ENCODE measurements at places on chromosomes 11 and 22. TPM values are rescaled to one million over a fixed set of nuclear protein-coding genes. Genes with fewer than 3 reads are reported as not detected.
A peak's percentile ranks its signal among the peaks of the same experiment; 100 is the strongest.

The LBHD1 gene
- 12.3 TPM for total RNA-seq

The POU2AF1 gene
- total RNA-seq: 3.7 TPM

The TMPRSS4 gene
- 309 TPM for total RNA-seq

DNA sequence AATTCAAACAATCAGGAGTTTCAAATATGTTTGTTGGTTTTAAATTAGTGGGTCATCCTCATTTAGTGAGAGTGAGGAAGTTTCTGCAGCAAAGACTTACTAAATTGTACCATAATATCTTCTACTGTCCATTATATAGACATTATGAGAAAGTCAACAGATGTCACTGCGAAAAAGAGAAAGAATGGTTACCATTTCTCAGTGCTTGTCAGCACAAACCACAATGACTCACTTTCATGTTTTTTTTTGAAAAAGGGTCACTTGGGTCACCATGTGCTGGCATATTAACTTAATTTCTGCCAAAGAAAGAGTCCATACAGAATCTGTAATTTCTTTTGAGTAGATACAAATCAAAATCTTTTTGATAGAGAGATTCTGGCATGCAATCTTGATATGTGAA lies 924.6 kb upstream of the FAT3 start:
- DNase-seq: no peak

DNA sequence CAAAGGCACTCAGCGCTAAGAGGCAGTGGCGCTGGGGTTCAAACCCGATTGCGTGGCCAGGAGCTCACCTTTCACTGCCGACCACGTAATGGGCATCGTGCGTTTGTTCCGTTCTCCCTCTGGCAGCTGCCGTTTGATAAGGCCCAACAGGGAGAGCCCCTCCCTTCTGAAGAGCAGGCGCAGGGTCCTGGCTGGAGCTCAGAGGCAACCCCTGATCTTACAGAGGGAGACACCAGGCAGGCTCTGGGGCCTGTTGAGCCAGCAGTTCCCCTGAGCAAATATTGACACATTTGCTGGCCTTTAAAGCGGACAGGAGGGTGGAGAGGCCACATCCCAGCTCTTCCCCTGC lies 11.7 kb upstream of the C1QTNF6 start:
- DNase-seq: peak; percentile 70

The SYT7 gene
- 28.4 TPM for total RNA-seq

The INSC gene
- total RNA-seq: 1.6 TPM

DNA sequence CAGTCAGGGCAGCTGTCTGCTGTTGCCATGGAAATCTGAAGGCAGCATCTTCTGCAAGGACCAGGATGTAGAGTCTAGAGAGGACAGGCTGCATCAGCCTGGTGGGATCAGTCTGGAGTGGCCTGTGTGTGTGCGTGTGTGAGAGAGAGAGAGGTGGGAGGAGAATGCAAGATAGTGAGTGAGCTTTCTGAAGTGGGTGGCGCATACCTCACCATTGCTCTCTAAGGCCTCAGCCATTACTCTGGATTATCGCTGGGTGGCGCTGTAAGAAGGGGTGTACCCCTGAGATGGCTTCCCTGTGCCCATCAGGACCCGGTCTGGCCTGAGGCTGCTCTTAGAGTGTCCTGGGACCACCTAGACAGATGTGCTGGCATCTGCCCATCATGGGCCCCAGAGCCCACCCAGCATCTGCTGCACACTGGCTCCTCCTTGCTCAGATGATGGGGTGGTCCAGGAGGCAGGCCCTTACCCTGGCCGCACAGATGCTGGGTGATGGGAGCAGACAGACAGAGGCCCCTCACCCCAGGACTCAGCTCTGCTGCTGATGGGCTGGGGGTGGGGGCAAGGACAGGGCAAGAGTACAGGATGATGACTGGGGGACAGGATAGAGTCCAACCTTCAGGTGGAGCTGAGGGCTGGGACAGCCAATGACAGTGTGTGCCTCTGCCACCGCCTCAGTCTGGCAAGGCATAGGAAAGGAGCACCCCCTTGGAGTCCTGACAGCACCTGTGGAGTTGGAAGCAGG lies 25.7 kb upstream of the TUB start:
- DNase-seq: no peak

The IL17REL gene
- 0.11 TPM for total RNA-seq

The IL10RA gene
- total RNA-seq: 9.8 TPM

The MS4A6A gene
- total RNA-seq: 10.5 TPM

- DNase-seq: no peak
Observed at GRCh38 chr11:96052921-96053651, 129.2 kb upstream of the MTMR2 start.

- no peak for DNase-seq
Observed at GRCh38 chr22:49568751-49569285, 258.9 kb downstream of the BRD1 start.

The MUC5AC gene
- 0.20 TPM for total RNA-seq

GRCh38 chr11:2240834-2241233 lies 29.6 kb downstream of the ASCL2 start:
- no peak for DNase-seq

- no peak for DNase-seq
Observed at GRCh38 chr11:79600711-79601110, 159.9 kb upstream of the TENM4 start.

DNA sequence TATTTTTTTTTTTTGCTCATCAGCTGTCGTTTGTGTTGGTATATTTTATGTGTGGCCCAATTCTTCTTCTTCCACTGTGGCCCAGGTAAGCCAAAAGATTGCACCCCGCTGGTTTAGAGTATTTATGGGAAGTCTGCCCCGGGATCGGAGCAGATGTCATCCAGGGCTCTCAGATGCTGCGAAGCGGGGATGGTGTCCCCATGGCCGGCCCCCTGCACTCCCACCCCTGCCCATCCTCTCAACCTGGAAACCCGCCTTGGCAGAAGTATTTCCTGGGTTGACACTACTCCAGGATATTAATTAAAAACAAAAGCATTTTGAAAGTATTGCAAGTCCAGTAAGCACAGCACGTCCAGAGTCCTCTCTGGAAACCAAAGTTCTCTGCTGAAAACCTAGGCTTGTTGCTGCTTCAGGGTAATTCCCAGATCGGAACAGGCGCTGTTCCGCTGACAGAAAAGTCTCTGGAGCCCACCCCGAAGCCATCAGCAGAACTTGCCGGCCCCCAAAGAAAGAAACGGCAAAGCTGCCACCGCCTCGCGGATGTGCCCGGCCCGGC lies 833 bp downstream of the SCUBE2 start:
- DNase-seq: no peak

The OR5B3 gene
- total RNA-seq: not detected

The GAS2 gene
- 2.3 TPM for total RNA-seq

DNA sequence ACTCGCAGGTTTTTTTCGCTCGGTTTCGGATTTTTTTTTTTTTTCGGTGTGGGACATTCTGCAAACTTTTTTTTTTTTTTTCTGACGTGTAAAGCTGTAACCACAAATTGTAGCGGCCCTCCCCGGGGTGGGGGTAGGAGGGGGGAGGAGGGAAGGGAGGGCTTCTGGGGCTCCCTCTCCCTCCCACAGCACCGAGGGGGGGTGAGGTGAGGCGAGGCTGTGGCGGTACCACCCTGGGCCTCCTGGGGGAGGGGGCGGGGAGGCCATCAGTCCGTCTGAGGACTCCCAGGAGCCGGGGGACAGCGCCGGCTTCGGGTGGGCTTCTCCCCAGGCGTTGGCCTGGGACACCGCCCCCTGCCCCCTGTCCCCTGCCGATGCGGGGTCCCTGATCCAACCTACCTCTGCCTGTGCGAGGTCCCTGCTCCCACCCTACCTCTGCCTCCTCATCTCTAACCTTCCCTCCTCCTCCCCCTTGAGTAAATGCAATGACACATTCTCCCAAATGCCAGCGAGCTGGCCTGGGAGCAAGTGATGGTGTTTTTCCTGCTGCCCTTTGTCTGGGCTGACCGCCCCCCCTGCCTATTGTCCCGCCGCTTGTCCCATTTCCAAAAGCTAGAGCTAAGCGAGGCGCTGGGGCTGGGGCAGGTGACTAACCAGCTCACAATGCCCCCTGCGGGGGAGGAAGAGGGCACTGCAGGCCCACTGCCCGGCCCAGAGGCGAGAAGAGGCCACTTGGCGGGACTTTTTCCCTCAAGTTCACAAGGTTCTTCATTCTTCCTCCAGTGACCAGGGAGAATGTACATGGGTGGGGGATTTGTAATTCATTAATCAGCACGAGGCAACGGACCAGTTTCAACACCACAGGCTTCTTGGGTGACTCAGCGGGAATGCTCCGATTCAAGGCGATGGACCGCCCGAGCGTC lies 511 bp upstream of the CLCF1 start:
- DNase-seq: peak; percentile 79

DNA sequence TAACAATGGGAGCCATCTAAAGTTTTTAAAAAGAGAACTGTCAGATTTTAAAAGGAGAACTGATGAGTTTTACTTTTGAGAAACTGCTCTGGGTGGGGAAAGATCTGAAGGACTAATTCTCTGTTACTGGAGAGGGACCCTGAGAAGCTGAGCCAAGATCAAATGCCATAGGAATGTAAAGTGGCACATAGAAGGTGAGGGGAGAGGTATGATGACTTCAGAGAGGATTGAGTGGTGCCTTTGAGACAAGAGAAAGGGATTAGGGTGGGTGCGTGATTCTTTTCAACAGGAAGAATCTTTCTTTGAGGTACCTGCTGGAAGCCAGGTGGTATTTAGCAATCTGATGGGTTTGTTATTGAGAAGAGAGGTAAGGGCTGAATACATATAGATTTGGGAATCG lies 9.0 kb downstream of the CRKL start:
- DNase-seq: no peak

All from colonic mucosa (tissue), 4 donors.